Astrocyte of the spinal cord (primary cell): ENCODE measurements at places on chromosomes 7 and 10.

DNA sequence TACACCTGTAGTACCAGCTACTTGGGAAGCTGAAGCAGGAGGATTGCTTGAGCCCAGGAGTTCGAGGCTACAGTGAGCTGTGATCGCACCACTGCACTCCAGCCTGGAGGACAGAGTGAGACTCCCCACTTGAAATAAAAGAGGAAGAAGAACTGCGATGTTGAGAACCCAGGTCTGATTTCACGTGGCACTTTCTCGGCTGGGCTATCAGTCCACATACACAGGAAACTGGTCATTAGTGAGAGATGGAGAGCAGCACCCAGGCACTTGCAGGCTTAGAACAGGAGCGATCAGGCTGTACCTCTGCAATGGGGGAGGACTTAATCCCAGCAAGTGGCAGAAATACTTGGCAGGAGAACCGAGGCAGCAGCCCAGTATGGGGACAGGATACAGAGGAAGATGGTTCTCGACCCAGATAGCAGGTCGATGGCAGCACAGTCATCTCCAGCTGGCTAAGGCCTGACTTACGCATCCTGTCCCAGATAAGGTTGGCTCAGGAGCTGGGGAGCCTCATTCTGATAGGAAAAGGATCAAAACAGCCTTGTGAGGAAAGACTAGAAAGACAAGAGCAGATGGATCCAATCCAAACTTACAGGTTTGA is 487.7 kb upstream of the AUTS2 start:
- no peak for DNase-seq

DNA sequence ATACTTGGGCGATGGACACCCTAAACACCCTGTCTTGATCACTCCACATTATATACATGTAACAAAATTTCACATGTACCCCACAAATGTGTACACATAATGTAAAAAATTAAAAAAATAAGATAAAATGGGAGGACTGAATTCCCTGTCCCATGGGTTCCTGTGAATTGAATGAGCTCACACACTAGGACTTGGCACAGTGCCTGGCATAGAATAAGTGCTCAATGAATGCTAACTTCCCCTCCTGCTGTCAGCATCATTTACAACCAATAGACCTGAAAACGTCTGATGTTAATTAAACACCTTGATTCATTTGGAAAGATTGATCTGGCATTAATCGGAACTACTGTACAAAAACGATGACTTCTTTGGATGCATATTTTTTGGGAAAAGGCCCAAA is 117.3 kb upstream of the ZNF438 start:
- DNase-seq = peak; percentile 25

- no peak for DNase-seq
Observed at GRCh38 chr7:24728503-24729364, 28.5 kb downstream of the GSDME start.

- DNase-seq = no peak
Observed at GRCh38 chr10:44261296-44261695, 123.6 kb downstream of the CXCL12 start.

DNA sequence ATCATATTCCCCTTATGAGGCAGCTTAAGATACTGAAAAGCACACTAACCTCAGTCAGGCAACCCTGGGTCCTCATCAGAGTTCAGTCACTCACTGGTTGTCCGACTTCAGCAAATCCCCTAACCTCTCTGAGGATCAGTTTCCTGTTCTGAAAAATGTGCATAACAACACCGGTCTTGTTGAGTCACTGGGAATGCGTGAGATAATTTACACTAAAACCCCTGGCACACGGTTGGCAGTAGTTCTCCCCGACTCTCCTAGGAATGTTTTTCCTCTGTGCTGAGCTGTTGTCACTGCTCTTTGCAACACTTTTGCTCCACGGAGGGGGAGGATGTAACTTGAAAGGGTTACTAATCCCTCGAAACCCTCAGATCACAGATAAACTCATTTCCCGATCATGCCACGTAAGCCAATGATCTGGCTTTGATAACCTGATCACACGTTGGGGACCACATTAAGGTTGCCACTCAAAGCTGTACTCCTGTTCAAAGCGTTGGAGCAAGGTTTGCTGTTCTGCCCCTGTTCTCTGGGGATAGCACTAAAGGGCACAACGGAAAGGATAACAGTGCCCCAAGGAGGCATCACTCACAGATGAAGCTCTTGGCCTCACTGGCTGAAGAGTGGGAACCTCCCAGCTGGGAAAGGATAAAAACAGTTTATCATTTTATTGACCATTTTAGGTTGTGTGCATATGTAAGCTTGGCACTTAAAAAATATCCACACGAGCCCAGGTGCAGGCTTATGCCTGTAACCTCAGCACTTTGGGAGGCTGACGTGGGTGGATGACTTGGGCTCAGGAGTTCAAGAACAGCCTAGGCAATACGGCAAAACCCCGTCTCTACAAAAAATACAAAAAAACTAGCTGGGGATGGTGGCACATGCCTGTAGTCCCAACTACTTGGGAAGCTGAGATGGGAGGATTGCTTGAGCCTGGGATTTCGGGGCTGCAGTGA is 5.0 kb upstream of the RBM17 start:
- no peak for DNase-seq

DNA sequence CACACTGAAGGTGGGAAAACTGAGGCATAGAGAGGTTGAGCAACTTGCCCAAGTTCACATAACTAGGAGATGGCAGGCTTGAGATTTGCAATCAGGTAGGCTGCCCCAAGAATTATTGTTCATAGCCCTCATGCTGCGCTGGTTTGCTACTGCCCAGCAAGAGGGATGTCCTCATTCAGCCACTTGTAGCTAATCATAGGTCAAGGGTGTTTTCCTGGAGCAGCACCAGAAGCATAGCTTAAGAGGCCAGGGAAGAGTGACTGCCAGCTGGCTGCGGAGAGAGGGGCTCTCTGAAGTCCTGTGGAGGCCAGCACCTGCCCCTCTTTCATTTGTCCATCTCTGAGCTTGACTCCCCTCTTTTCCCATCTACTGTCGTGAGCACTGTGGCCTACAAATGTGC is 15.0 kb downstream of the CDHR3 start:
- DNase-seq = no peak

DNA sequence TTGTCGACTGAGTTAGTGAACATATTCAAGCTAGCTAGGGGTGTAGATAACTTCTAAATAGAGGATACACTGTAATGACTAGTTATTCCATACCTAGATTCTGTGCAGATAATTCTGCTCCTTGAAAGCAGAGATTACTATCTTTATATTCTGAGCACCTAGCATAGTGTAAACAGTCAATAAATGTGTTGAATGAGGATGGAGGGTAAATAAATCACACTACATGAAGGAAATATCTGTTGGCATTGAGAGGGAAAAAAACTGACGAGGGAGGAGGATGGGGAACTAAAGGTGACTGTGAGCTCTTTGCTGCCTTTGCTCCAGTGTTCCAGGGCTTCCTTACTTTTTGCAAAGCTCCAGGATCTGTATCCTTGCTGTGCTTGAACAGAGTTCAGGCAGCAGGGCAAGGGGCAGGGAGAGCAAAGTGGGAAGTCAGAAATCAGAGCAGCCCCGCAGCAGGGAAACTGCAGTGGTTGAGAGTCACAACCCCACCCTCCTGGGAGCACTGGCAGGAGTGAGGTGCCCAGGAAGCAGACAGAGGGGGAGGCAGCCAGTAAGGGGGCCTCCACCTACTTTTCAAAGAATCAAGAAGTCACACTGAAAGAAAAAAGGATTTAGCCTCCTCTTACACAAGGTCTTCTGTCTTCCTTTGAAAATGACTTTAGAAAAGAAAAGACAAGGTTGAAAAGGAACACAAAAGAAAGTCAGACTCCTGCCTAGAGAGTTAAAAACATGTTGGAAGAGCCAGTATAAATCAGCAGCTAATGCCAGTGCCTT is 71.8 kb upstream of the LRRN3 start:
- DNase-seq = no peak

DNA sequence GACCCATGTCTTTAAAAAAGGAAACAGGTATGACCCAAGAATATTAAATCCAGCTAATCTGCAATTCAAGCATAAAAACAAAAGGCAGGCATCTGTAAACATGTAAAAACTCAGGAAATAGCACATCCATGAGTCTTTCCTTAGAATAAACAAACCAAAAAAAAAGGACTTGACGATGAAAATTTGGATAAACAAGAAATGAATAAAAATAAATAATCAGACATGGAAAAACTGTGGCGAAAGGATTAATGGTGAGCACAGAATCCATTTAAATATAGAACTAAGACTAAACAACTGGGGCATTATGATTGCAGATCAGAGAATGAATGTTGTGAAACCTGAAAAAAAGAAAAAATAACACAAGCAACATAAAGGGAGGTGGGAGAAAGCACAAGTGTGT is 170.1 kb downstream of the DOCK4 start:
- DNase-seq = no peak

GRCh38 chr7:7979558-7979957 is 11.0 kb downstream of the GLCCI1 start:
- no peak for DNase-seq

DNA sequence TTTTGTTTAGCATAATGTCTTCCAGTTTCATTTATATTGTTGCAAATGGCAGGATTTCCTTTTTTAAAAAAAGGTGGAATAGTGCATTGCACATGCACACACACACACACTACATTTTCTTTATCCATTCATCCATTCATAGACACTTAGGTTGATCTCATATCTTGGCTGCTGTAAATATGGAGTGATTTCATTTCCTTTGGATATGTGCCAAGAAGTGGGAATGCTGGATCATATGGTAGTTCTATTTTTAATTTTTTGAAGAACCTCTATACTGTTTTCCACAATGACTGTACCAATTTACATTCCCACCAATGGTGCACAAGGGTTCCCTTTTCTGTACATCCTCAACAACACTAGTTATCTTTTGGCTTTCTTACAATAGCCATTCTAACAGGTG is 68.9 kb downstream of the EBLN1 start:
- DNase-seq = peak; percentile 3
